Cortex of kidney (tissue), 1 donor: ENCODE measurements at places on chromosomes 1 and 21.

GRCh38 chr1:78640462-78640861 lies 9.2 kb upstream of the IFI44 start:
- no peak for DNase-seq

- no peak for DNase-seq
These were observed 220.3 kb upstream of the FGGY start for GRCh38 chr1:59076612-59077011.

GRCh38 chr21:45284456-45284741 lies 3.3 kb downstream of the POFUT2 start:
- no peak for DNase-seq

DNA sequence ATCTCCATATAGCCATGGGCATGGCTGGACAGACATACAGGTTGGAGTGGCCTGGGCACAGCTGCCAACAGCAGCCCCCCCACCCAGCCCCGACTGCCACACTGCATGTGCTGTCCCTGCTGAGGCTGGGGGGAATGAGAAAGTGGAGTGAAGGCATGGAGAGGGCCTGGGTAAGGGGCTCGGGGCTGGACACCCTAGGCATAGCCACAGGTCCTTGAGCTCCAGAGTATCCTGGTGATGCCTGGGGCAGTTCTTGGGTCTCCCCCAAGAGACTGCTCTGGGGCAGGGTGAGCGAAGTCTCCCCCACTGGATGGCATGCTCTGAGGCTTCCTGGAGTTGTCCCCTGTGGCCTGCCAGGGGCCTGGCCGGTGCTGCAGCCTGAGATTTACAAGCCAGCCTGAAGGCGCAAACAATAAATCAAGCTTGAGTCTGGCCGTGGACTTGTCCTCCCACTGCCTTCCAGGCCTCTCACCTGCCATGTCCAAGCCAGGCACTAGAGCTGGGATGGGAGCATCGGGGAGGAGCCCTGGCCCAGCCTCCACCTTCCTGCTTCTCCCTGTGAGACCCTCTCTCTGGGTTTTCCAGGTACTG lies 53.6 kb downstream of the FOXO6 start:
- no peak for DNase-seq

- DNase-seq: no peak
These were observed 18.2 kb downstream of the PLCH2 start for GRCh38 chr1:2494323-2494693.

- no peak for DNase-seq
These were observed 6.5 kb downstream of the RO60 start for GRCh38 chr1:193065954-193066353.

- DNase-seq: no peak
These were observed 122.0 kb upstream of the B3GALT2 start for GRCh38 chr1:193308438-193308837.

- DNase-seq: no peak
These were observed 232.1 kb upstream of the KAZN start for GRCh38 chr1:14366091-14367018.

DNA sequence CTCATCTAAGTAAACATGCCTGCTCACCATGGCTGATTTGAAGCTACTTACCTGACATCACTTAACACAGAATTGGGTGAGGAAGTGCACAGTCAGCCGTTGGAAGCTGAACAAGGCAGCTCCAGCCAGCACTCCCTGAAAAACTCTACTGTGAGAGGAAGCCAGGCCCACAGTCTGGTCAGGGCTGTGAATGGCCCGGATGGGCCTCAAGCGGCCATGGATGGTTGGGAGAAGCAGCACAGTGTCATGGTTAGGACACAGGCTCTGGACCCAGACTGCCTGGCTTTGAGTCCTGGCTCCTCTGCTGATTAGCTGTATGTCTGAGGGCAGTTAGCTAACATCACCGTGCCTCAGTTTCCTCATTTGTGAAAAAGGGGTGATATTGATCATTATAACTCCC lies 267.8 kb downstream of the GRIK3 start:
- DNase-seq: no peak

- no peak for DNase-seq
These were observed 15.6 kb downstream of the PDE9A start for GRCh38 chr21:42669041-42669440.

GRCh38 chr1:46512792-46513190 lies 23.2 kb downstream of the DMBX1 start:
- DNase-seq: no peak

DNA sequence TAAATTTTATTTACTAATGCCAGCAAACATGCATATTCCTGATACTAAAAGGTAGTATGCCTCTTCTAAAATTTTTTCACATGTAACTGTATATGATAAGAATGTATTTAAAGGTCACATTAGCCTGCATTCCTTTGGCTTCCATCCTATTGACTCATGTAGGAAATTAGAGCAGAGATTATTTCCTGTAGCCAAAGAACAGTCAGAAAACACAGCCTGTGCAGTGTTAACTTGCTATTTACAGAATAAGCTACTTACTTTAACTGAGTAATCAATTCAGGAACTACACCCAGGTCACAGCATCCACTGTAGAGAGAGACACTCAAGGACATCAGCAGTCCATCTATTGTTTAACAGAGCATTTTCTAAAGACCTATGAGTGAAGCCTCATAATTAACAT lies 154.5 kb upstream of the ADGRL4 start:
- DNase-seq: no peak

DNA sequence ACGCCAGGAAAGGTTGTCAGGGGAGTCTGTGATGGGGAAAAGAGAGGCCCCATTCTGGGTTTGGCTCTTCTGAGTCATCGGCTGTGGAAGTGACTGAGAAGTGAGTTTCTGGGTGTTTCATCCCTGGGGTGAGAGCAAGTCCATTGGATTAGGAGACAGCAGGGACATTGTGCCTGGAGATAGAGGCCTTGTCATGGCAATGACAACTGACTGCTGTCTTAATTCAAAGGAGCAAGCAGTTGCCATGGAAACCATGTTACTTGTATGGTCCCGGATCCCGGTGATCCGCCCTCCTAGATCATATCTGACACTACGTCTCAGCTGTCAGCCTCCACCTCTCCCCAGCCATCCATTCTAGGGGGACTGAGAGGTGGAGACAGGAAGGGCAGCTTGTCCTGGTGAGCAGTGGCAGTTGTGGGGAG lies 34.4 kb downstream of the KIAA0040 start:
- DNase-seq: no peak

- DNase-seq: no peak
These were observed 53.8 kb upstream of the CFAP126 start for GRCh38 chr1:161421456-161421855.

DNA sequence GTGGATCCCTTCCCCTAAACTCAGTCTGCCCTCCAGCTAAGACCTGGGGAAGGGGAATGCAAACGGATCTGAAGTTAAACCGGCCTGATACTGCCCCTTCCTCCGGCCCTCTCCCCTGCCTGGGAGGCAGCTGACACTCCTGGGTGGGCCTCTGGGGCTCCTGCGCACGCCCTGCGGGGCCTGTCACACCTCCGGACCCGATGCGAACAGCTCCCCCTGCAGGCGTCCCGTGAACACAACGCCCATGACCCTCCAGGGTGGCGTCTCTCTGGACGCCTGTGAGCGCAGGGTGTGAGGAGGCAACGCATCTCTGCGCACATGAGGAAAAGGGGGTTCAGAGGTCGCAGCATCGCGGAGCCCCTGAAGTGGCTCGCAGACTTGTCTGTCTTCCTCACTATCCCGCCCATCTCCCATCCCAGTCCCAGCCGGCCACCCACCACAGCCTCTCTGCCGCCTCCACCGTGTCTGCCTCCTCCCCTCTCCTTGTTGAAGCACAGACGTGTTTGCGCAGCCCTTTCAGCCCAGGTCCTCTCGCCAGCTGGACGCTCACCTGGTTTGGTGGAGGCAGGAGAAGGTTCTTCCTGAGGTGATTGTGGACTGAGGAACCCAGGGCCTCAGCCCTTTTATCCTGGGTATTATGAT lies 421 bp upstream of the LCE3A start:
- no peak for DNase-seq

DNA sequence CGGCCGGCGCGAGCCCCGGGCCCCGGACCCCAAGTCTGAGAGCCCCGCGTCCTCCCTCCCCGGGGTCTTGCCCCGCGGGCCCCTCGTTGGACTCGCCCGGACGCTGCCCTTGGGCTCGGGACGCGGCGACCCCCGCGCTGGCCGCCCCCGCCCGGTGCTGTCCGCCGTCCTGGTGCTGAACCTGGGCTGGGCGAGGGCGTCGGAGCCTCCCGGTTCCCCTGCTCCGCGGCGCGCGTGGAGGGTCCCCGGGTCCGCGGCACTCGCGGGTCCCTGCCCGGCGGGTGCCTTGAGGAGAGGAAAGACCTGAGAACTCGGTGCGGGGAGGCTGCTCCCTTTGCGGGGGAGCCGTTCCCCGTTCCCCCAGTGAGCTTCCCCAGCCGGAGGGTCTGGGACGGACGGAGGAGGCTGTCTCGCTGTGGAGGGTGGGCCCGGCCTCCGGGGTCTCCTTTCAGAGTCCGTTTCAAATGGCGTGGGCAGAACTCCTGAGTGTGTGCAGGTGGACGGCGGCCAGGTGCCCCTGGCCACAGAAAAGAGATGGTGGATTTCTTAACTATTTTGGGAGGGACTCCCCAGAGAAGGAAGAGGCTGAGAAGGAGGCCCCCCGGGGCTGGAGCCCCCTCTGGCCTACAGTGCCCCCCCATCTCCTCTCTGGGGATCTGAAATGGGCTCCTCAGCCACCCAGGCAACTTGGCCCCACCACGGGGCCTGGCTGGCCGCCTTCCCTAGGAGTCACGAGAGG lies 595 bp downstream of the GABRD start:
- no peak for DNase-seq
